Subcutaneous adipose tissue (tissue), 4 donors: ENCODE measurements at places on chromosomes 12 and 14. TPM values are rescaled to one million over a fixed set of nuclear protein-coding genes. Genes with fewer than 3 reads are reported as not detected.

Gene BICDL1
- total RNA-seq = 2.4 TPM

Gene SOX5
- total RNA-seq = 56.8 TPM

Gene LTBP2
- 109 TPM for total RNA-seq

Gene RNASE1
- 885 TPM for total RNA-seq

Gene C12orf42
- total RNA-seq = not detected

Gene CARMIL3
- not detected for total RNA-seq

Gene CCDC91
- total RNA-seq = 95.3 TPM

Gene ANO2
- 30.3 TPM for total RNA-seq

Gene ALDH1L2
- total RNA-seq = 19.9 TPM

Gene AMHR2
- total RNA-seq = not detected

Gene CIDEB
- total RNA-seq = 11.9 TPM

Gene KCNA5
- not detected for total RNA-seq
